EH (cell line): ENCODE measurements at places on chromosomes 4 and X.

DNA sequence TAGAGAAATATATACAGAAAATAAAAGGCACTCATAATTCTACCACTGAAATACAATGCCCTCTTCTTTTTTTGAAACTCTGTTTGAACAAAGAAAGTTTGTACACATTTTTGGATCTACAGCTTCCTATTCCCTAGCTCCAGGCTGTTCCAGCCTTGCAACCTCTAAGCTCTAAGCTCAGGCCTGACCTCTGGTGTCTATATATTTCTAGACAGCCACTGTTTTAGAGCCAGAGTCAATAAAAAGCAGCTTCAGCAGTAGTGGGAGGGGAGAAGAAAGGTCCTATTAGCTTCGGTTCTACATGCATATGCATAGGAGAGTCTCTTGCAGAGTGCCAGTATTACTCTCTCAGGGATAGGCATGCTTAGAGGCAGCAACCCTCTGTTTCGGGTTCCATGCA is 39.7 kb downstream of the CLDN2 start:
- DNase-seq, result peak; percentile 35

DNA sequence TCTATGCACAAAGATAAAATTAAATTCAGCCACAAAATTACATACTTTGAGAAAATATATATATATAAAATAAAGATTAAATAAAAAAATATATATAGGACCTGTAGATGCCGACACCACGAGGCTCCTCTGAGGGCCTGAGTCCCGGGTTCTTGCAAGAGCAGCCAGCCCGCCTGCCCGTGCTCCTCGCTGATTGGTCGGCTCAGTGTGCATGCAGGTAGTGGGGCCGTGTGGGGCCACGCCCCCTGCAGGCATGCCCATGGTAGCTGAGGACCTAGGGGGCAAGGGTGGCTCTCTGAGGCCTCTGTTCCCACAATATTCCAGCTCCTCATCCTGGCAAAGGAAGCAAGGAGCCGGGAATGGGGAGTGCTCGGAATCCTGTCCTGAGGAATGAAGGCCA is 80.5 kb upstream of the AMELX start:
- no peak for DNase-seq

GRCh38 chr4:104756837-104757236 is 262.1 kb upstream of the CXXC4 start:
- DNase-seq, result no peak

- no peak for DNase-seq
Measured at GRCh38 chrX:148658115-148658730, 157.8 kb downstream of the AFF2 start.

- DNase-seq, result no peak
Measured at GRCh38 chr4:123776267-123776666, 379.7 kb downstream of the SPRY1 start.

DNA sequence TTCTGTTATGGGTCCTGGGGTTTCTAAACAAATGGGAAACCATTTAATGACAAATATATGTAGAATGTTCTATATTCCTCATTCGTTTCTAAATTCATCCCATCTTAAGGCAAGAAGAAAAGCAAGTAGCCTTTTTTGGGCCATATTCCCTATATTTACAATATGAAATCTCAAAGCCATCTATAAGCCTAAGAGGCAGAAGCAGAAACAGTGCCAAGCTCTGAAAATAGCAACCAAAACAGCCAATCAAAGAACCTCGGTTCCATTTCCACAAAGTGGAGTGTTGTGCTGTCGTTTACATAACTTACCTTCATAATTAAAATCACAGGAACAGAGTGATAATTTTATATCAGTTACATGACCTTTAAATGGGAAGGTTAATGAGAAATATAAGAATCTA is 330.6 kb upstream of the GATB start:
- DNase-seq, result no peak

- no peak for DNase-seq
Measured at GRCh38 chr4:3870567-3870962, 104.4 kb downstream of the ADRA2C start.

DNA sequence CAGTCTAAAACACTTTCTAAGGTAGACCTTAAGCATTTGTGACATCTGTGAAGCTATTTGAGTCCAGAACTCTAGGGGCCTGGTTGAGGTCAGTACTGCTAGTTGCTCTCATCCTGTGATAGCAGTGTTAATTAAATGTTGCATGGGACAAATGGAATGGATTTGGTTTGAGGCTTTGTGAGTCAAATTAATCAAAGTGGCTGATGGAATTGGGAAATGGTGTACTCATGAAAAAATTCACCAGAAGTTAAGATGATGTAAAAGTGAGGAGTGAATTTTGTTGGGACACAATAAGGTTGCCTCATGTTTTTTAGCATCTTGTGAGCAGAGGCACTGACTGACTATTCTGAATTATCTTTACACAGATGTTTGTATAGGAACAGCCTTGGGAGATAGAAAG is 99.2 kb upstream of the ARSJ start:
- DNase-seq, result peak; percentile 56

DNA sequence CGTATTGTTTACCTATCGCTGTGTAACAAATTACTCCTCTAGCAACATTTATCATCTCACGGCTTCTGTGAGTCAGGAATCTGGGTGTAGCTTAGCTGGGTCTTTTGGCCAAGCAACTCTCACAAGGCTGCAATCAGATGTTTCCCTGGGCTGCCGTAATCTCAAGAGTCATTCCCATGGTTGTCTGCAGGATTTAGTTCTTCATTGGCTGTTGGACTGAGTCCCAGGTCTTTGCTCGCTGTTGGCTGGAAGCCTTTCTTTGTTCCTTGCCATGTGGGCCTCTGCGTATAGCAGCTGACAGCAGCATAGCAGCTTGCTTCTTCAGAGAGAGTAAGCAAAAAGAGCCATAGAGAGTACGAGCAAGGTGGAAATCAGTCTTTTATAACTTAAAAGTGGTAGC is 16.8 kb downstream of the POLR2B start:
- DNase-seq, result peak; percentile 53

- DNase-seq, result no peak
Measured at GRCh38 chrX:149993989-149994388, 55.7 kb upstream of the EOLA2 start.

DNA sequence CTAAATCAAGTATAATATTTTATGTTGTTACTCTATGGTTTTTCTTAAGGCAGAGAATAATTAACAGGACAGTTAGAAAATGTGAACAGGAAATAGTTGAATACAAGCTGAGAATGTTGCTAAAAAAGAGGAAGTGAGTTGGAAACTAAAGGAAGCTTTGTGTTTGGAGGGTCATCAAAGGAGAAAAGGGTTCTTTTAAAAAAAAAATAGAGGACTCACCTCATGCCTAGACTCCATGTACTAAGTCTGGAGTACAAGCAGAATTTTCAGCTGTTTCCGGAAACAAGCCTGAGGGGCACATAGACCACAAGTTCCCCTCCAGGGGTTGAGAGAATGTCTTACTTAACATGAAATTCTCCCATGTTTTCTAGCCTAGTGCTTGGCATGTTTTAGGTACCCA is 20.1 kb upstream of the MAP7D3 start:
- no peak for DNase-seq

- DNase-seq, result no peak
Measured at GRCh38 chr4:40225497-40225896, 28.7 kb downstream of the RHOH start.

DNA sequence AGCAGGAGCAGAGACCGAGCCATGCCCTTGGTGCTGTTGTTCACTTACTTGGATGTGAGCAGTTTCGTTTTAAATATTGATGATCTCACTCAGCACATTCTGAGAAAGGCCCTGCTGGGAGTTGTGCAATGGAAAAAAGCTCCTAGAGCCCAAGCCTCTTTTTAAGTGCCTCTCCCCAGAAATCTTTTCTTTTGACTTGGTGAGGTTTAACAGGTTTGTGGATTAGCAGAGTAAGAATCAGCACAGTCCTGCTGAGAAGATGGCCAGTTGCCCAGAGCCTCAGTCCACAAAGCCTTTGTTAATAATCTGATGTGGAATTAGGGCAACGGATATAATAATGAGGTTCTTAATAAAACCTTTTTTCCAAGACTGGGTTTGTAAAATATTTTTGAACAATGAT is 157.5 kb upstream of the ATP6AP2 start:
- DNase-seq, result no peak

DNA sequence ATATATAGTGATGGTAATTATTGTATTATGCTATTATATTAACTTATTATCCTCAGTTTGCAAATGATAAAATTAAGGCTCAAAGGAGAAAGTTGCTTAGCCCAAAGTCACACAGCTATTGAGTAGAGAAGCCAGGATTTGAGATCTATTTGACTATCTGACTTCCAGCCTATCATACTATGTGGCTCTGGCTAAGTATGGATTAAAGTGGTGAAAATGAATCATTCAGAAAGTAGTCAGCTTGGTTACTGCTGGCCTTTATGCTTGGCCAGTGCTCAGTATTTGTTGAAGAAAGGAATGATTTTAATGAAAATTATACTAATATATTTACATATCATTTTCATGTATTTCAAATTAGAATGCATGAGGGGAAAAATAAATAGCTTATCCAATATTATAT is 219.8 kb downstream of the SHROOM3 start:
- peak; percentile 58 for DNase-seq

DNA sequence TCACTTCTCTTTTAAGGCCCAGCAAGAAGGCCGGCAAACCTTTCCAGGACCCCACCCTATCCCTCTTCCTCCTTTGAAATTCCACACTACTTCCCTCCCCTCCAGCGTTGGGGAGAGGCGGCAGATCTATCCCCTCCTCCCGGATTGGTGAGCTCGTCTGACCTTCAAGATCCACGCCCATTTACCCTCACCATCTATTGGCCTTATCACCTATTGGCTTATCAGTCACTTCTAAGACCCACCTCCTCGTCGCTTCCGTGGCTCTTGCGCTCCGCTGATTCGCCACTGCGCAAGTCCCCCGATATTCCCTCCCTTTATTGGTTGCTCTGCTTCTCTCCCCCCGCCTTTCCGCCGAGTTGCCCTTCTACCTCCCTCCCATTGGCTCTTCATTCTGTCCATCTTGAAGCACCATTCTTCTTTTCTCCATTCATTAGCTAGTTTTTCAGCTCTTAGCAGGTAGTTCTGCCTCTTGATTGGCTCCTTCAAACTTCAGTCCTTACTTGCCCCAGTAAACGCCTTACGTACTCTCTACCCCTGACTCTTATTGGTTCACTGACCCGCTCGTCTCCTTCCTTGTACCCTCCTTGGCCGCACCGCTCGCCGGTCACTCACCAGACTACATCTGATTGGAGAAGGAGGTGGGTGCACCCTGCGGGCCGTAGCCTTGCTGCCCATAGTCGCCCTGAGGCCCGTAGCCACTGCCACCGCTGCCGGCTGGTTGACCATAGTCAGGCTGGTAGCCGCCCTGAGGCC is 4.8 kb upstream of the PRICKLE3 start:
- peak; percentile 99 for DNase-seq

DNA sequence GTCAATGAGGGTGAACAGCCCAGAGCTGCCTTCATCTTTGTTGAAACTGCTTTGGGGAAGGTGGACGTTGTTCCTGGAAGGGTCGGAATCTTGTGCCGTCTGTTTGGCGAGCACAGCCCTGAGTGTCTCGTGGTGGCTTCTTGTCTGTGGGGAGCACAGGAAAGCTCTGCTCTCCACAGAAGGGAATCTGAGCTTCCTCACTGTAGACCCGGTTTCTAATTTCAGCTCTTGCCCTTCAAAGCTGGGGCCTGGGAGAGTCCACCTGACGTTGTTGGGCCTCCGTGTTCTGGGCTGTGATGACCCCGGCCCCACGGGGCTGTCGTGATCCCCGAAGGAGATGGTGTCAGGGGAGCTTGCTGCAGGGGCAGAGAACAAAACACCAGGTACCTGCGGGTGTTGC is 47.5 kb downstream of the SORCS2 start:
- no peak for DNase-seq

DNA sequence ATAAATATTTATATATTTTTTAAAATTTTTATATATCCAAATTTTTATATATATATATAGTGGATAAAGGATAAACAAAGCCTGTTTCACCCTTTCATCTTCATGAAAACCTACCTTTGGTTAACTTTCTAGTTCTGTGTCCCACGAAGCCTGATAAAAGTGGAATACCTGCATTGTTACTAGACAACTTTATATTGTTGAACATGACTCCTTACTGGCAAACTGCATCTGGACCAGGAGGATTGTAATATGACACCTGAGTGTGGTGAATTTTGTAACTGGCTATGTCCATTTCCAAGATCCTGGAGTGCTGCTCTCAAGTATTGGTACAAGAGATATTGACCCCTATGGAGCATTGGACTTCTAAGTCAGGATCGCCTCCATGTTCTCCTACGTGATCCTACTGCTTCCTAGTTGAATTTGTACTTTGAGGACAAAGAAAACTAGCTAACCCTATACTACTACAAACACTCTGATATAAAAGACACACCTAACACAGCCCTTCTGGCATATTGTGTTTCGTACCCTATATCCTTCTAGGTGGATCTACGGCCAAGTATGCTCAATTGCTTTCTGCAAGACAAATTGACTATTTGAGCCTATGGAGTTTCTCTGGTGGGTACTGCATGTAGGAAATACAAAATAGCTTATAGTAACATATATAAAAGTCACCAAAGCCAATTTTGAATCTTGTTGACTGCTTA is 61.3 kb upstream of the PRRG1 start:
- DNase-seq, result no peak

GRCh38 chr4:90624781-90625180 is 497.6 kb downstream of the CCSER1 start:
- DNase-seq, result no peak

DNA sequence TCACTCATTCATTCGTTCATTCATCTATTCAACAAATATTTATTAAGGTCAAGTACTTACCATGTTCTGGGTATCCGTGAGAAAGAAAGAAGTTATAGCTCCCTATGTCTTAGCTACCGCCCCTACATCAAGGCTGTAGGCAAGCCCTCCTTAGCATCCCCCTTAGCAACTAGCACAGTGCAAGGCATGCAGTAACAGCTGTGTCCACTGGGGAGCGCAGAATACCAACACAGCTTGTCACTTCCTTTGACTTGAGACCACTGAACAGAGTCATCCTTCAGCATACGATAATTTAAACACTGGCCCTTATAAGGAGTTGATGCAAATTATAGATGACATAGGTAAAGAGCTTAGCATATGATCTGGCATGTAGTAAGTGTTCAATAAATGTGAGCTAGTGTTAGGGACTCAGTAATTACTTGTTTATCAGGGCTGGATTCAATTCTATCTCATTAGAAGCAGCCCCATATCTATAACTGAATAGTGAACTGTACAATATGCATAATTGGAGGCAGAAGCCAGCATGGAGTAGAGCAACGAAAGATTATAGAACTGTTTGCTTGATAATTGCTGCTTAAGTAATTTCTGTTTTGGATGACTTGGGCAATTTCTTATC is 8.7 kb downstream of the KIAA1210 start:
- DNase-seq, result peak; percentile 54

GRCh38 chr4:106418444-106418843 is 49.9 kb upstream of the GIMD1 start:
- no peak for DNase-seq
